ENCODE measurements at places on chromosomes 4 and X. TPM values are rescaled to one million over a fixed set of nuclear protein-coding genes. Genes with fewer than 3 reads are reported as not detected.

Gene ACE2
- total RNA-seq: 1.6 TPM

DNA sequence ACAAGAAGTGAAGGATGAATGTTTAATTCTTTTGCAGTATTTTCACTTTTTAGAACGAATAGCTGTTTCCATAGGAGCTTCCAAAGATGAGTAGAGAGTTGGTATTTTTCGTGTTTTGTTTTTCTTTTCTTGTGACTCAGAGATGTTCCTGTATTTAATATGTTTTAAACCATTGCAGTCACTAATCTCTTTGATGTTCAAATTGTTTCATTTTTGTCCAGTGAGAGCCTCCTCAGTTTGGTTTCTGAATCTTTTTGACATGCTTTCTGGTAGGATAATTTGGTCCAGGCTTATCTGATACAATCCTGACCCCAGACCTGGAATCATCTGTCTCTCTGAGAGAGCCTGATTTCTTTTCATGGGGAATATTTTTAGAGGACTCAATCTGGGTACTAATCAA, 41.6 kb downstream of the BEX3 start:
- DNase-seq: no peak

Gene SAGE1
- not detected for total RNA-seq

- DNase-seq: no peak
These were observed 11.4 kb downstream of the FTSJ1 start for GRCh38 chrX:48487362-48487798.

DNA sequence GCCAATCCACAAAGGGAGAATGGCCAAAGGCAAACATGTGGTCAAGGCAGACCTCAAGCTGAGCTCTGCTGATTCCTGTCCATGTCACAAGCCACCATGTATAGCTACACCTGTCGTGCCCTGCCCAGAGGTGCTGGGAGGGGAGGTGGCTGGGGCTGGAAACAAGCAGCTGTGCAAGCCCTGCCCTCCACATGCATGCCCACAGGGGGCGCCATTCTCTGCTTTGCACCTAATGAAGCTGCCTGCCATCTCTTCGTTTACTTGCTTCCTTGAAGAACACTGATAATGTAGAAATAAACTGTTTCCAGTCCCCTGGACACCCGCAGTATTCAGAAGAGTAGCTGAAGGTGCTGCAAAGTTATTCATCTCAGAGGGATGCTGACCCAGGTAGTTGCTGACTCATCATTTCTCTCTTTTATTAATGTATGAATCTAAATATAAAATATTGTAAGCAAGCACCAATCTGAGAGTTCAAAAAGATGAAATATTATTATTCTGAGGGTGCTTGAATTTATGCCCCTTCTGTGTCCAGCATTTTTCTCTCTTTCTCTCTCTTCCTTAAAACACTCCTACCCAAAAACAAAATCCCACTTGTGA, 278.6 kb downstream of the ADGRA3 start:
- no peak for DNase-seq

Gene F8
- 31.0 TPM for total RNA-seq

DNA sequence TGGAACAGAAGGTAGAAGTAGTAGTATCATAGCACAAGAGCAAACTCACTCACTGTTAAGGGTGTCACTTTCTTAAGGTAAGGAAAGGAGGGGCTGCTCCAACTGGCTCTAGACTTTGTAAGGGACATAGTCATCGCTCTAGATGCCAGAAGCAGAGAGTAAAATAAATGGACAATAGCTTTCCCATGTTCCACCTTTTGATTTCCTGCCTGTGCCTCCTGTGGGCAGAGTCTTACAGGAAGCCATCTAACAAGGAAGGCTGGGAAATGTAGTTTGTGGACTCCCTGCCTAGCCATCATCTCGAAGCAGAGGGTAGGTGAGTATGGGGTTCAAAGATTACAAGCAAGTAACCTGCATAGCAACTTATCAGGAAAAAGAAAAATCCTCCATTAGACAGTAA, 1.7 kb upstream of the METTL14 start:
- DNase-seq: no peak

DNA sequence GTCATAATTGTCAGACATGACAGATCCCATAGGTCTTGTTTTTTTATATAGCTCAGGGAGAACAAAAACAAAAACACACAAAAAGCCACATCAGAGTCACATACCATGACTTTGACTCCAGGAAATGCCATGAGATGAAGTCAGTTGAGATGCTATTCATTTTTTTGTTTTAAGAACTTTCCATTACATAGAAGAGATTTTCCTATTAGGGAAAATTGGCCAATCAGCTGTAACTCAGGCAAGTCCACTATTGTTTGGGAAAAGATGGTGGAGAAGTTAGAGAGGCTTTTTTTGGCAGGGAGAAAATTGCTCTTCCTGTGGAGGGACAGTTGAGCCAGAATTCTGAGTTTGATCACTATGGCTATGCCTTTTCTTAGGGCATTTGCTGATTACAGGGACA, 72.6 kb downstream of the SMARCA5 start:
- no peak for DNase-seq

Gene OTUD5
- total RNA-seq: 36.9 TPM

DNA sequence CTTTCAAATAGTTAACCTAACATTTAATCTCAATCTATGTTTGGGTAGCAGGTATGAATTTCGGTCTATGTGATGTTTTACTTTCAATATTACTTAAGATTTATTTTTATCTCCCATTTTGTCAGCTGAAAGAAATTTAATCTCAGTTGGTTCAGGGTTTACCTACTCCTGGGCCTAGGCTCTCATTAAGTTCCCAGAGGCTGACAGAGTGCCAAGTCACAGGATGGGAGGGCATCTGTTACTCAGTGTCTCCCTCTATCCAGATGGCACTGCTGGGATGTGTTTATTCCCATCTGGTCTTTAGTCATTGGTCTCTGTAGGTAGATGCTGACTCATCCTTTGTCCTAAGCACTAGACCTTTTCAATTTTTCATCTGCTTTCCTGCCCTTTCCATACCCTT, 129.4 kb upstream of the ARSJ start:
- no peak for DNase-seq

Gene JCHAIN
- total RNA-seq: 8.8 TPM

- peak; percentile 93 for DNase-seq
These were observed at the start of gene PDLIM3 for GRCh38 chr4:185534866-185535611. Gene PDLIM3, minus strand, starts transcription at chr4:185535507. Its CDS starts 73 bp downstream, at chr4:185535434.

GRCh38 chr4:38995660-38996005, 36.6 kb downstream of the TMEM156 start:
- DNase-seq: no peak

DNA sequence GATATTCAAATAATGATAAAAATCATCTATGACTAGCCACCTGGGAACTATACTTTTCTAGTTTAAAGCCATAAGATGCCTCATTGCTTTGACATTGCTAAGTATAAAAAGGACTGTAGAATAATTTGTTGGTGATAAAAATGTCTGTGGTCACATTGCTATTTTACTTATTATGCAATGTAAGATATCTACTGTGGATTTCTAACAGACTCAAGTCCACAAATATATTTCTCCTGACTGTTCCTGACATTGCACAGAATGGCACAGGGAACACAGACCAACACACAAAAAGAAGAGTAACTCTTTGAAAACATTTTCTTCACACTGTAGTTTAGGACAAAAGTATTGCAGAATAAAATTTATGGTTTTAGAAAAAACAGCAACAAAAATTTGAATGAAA, 2.2 kb upstream of the TMPRSS11E start:
- no peak for DNase-seq

GRCh38 chrX:65999029-65999562, 40.8 kb downstream of the VSIG4 start:
- no peak for DNase-seq

GRCh38 chrX:48558271-48558670, 16.0 kb upstream of the RBM3 start:
- DNase-seq: no peak

- DNase-seq: peak; percentile 49
These were observed 106.6 kb downstream of the CRLF2 start for GRCh38 chrX:1105671-1106419.

Gene MAP7D2
- 0.10 TPM for total RNA-seq

GRCh38 chr4:53861856-53862610, 202.4 kb downstream of the CHIC2 start:
- no peak for DNase-seq

Gene GPR143
- not detected for total RNA-seq

Gene BEX1
- 0.76 TPM for total RNA-seq

DNA sequence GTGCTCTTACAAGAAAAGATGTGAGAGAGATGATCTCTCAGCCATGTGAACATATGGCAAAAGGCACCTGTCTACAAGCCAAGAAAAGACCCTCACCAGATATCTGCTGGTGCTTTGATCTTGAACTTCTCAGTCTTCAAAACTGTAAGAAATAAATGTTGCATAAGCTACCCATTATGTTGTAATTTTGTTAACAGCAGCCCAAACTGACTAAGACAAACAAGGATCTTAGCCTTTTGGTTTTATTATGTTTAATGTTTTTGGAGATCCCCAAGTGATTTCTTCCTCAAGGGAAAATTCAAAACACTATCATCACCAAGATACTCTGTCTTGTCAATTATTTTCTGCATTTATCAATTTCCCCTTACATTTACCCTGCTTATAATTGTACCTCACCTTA, 21.8 kb upstream of the CCNI start:
- DNase-seq: no peak

Gene PAGE5
- not detected for total RNA-seq

- no peak for DNase-seq
These were observed 459.2 kb downstream of the INPP4B start for GRCh38 chr4:142386856-142387255.

DNA sequence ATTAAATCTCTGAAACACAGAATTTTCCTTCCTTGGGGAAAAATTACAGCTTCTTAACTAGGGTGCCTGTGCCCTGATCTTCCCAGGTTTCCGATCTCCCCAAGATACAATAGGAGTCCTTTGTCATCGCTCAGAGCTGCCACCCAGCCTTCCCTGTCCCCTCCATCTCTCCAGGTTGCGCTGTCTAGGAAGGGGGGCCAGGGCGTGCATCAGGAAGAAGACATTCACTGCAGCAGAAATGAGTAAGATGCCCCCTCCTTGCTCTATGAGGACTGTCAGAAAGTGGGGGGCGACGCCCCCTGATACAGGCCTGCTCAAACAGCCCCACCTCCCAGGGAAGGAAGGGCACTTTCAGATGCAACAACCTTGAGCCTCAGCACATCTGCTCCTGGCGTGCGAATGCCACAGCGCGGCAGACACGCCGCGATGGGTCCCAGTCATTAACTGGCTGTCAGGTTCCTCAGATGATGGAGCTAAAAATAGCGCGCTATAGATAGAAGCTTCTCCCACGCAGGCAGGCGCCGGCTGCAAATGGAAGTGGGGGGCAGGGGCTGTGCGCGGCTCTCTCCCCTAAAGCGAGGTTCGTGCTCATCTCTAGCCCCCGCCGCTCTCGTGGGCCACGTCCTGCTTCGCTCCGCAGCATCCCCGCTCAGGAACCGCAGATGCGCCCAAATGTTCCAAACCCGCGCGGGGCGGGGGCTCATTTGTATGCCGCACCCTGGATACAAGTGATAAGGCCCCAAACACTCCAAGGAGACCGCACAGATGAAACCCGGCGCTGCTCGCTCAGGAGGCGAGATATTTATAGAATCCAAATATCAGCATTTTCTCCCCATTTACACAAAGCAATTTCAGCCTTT, 57.6 kb upstream of the LGI2 start:
- peak; percentile 83 for DNase-seq

Gene SPATA18
- total RNA-seq: 5.8 TPM

DNA sequence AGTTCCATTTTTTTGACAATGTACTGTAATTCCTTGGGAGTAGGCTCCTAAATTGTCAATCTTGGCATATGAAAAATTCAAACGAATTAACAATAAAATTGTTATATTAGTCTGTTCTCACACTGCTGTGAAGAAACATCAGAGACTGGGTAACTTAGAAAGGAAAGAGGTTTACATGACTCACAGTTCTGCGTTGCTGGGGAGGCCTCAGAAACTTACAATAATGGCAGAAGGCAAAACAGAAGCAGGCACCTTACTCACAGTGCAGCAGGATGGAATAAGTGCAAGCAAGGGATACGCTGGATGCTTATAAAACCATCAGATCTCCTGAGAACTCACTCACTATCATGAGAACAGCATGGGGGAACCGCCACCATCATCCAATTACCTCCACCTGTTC, 246.4 kb upstream of the TRAM1L1 start:
- DNase-seq: no peak

- DNase-seq: no peak
These were observed 102.8 kb downstream of the TTC29 start for GRCh38 chr4:146842876-146843275.

- no peak for DNase-seq
These were observed 132.4 kb upstream of the USP9X start for GRCh38 chrX:40952855-40953254.

DNA sequence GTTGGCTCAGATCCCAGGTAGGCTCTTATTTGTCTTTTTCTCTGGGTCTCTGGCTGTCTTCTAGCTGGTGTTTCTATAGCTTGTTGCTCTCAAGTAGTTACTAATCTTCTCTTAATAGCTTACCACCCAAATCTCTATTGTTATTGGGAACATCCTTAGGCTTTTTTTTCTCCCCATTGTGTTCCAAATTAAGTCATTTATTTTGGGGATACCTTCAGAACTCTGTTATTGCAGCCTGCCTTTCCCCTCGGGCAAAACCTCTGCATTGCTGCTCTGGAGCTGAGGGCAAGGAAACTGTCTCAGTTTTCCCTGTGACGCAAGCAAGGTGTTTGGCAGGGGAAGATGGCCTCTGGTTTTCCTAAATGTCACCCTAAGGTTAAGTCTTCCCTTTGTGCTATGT, 338.1 kb upstream of the ZCCHC13 start:
- no peak for DNase-seq

- DNase-seq: no peak
These were observed 48.8 kb downstream of the SULT1E1 start for GRCh38 chr4:69811166-69811565.

Gene FAT4
- 22.8 TPM for total RNA-seq

DNA sequence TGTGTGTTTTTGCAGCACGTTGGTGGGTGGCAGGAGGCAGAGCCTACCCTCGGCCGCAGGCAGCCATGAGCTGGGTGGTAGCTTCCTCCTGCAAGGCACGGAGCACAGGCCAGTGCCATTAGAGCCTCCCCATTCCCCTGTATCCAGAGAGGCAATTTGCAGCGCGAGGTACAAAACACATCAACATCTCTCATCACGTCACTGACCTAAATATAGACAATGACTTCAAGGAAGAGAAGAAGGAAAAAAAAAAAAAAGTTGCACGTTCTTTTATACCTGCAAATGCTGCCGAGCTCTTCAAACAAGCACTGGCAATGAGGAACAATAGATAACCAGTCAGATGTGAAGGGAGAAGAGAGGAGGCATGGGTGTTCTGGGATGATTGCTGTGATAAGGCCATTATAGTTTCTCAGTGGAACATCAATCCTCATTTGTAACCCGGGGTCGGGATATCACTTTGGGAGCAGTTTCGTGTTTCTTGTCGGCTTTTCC, 159.9 kb downstream of the MGST2 start:
- DNase-seq: no peak

GRCh38 chrX:97842468-97843199, 958.9 kb downstream of the RPA4 start:
- DNase-seq: peak; percentile 76

- no peak for DNase-seq
These were observed 1.4 kb upstream of the FUNDC1 start for GRCh38 chrX:44544036-44544435.

GRCh38 chrX:85159644-85160043, 83.9 kb downstream of the SATL1 start:
- peak; percentile 51 for DNase-seq

Measured in posterior vena cava (tissue), 2 donors.